CD4-positive, alpha-beta T cell treated with Interleukin-6 at 100 ng/mL for 8 hours (primary cell): ENCODE measurements at places on chromosomes 12 and 14.
A peak's percentile ranks its signal among the peaks of the same experiment; 100 is the strongest.

DNA sequence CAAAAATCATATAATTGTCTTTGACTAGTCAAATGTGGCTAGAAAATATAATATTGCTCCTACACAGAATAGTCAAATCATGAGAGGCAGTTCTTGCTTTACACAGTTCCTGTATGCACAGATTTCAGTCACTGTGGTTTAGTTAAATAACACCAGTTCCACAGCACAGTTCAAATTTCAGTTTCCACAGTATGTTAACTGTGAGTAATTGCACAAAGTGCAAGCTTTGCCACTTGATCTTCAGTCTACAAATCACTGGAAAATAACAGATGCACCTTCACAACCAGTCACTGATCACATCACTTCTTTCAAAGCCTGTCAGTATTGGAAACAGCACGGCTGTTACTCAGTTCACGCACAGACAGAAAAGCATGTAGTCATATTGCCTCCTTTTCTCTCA lies 38.7 kb downstream of the KCNH5 start:
- DNase-seq: no peak

- no peak for DNase-seq
Observed at GRCh38 chr14:101509730-101510371, 51.4 kb upstream of the DIO3 start.

DNA sequence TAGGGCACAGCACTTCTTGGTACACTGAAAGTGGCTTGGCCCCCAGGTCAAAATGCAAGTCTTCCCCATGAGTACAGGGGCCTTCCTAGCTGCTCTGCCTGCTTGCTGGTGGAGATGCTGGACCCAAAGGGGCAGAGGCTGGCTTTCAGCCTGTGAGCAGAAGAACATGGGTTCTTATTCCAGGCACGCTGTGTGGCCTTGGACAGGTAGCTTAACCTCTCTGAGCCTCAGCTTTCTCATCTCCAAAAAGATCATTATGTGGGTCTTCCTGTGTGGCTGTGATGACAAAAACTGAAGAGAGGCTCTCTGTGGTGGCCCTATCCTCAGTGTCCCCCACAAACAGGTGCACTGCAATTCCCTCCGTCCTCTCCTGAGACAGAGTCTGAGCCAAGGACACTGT lies 45.6 kb upstream of the TUNAR start:
- no peak for DNase-seq

DNA sequence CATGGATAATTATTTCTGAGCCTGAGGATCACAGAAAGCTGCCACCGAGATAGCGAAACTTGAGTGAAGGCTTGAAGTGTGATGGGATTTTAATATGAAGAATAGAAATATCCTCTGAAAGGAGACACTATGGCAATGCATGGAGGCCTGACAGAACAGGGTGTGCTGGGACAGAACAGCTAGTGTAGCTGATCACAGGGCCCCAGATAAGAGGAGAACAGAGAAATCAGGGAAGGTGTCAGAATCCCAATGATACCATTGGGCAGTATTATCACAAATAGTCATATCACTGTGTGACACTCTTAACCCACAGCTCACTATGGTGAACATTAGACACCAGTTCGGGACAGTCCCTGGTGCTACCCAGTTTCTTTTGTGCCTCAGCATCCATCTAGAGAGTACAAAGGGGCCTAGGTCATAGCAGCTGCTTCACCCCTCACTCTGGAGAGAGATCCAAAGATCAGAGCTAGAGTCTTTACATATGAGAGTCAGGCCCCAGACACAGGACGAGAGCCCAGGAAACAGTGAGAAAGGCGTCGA lies 506 bp upstream of the OR10P1 start:
- DNase-seq: no peak

GRCh38 chr12:131575371-131575770 lies 135.5 kb upstream of the SFSWAP start:
- DNase-seq: no peak

GRCh38 chr14:101193845-101194372 lies 290.4 kb upstream of the RTL1 start:
- DNase-seq: no peak

DNA sequence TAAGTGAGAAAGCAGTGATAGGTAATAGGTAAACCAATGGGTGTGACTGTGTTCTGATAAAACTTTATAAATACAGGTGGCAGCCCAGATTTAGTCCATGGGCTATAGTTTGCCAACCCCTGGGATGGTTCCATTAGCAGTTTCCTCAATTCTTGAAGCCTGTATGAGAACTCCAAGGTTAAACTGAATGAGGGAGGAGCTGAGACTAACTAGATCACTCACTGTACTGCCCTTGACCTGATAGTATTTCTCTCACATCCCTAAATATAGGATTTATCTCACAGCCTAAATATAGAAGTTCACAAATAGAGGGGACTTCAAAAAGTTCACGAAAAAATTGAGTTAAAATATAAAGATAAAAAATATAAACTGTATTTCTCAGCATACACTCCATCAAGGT lies 439.6 kb upstream of the CCDC196 start:
- DNase-seq: no peak

DNA sequence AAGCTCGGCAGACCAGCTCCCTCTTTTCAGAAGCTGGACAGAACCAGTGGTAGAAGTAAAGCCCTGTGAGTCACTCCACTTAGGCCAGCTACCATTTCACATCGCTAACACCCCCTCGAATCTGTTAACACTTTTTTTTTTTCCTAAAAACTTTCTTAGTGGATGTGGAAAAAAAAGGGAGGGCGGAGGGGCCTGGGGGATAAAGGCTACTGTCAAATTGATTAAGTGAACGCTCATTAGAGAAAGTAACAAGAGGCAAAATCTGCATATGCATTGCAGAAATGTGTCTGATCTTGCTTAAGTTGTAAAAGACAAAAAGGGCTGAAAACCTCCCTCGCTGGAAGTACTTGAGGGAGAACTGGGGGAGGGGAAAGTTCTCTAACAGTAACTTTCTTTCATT lies 86.6 kb upstream of the OTX2 start:
- DNase-seq: no peak

- no peak for DNase-seq
Observed at GRCh38 chr12:48972952-48973483, 1.5 kb upstream of the WNT10B start.

GRCh38 chr12:119989731-119990381 lies 820 bp downstream of the BICDL1 start:
- DNase-seq: peak; percentile 54

- no peak for DNase-seq
Observed at GRCh38 chr14:31966896-31967668, 110.0 kb upstream of the ARHGAP5 start.

DNA sequence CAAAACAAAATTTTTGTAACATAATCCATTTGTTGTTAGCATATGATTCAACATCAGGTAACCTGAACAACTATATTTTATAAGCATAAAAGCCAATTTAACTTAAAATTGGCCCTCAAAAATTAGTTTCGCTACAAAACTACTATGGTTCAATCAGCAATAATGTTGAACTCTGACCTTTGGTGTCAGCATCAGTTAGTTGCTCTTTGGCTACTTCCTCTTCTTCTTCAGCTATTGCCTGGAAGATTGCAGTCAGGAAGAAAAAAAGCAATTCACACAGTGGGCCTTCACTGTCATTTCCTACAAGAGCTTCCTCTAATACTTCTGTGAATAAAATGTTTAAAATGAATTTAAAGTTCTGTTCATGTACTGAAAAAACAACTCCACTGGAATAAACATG lies 78.2 kb upstream of the CFL2 start:
- DNase-seq: no peak

DNA sequence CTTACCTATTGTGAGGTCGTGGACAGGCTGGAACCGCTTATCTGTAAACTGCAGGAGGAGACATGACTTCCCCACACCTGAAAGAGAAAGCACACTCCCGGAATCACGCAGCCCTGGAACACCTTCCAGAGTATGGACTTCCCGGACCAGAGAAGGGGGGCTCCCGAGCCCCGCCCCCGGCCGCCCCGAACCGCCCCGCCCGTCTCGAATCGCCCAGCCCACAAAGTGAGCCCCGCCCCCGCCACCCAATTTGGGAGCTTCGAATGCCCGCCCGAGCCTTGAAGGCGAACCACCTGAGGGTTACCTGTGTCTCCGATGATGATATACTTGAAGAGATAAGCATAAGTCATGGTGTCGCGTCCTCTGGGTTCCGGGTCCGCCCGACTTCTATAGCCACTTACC lies 235 bp downstream of the RAB2B start:
- DNase-seq: no peak

DNA sequence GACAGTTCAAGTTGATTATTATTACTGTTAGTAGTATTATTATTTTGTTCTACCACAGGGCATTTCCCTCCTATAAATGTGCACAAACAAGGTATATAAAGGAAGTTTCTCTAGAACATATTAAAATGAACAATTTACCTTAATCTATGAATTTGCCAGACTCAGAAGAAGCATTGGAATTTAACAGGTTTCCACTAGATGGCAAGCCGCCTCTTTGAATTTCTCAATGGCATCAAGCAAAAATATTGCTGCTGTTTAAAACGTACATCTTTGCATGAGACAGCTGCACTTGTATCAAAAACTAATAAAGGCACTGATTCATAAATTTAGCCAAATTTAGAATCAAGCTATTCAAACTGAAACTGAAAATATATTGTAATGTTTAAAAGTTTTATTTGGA lies 34.6 kb upstream of the MIS18BP1 start:
- DNase-seq: no peak

DNA sequence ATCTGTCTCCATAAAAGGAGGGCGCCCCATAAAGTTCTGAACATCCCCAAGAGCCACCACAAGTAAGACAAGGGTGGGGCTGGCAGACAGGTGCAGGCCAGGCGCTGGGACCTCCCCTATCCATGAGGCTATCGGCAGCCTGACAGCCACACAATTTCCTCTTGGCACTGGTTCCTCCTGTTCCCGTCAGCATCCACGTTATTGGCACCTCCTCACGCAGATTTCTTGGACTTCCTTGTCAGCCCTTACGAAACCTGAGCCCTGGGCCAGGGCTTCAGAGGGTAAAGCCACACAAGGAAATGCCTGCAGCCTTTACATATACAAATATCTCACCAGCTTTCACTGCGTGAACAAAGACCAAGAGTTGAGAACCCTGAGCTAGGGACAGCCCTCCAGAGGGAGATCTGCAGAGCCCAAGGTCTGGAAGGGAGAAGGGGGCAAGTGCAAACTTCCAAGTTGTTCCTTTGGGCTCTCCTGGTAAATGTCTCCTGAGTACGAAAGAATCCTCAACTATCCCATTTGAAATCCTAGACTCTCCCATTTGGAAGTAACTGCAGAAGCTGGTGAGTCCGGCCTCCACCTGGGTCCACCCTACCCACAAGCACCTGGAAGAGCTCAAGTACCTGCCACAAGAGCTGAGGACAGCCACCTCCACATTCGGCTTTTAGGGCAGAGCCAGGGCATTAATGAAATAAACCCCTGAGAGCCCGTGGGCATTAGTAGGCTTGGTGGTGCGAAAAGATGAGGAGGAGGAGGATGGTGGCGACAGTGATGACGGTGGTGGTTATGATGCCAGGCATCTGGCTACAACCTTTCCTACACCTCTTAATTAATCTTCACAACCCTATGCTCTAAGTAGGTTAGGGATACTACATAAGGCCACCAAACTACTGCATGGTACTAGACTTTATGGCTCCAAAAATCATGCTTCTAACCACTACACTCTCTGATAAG lies 5.5 kb upstream of the TC2N start:
- DNase-seq: peak; percentile 78
